ENCODE measurements at places on chromosomes 4 and X.
A peak's percentile ranks its signal among the peaks of the same experiment; 100 is the strongest.

- DNase-seq, result no peak
These were observed 18.4 kb downstream of the BEX4 start for GRCh38 chrX:103233263-103233662.

DNA sequence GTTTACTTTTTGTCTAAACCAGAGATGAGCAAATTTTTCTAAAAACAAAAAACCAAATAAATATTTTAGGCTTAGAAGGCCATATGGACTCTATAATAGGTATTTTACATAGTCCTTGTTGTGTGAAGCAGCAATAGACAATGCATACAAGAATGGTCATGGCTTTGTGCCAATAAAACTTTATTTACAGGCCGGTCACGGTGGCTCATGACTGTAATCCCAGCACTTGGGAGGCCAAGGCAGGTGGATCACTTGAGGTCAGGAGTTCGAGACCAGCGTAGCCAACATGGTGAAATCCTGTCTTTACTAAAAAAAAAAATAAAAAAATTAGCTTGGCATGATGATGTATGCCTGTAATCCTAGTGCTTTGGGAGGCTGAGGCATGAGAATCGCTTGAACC, 227.6 kb downstream of the CBR4 start:
- DNase-seq, result no peak

DNA sequence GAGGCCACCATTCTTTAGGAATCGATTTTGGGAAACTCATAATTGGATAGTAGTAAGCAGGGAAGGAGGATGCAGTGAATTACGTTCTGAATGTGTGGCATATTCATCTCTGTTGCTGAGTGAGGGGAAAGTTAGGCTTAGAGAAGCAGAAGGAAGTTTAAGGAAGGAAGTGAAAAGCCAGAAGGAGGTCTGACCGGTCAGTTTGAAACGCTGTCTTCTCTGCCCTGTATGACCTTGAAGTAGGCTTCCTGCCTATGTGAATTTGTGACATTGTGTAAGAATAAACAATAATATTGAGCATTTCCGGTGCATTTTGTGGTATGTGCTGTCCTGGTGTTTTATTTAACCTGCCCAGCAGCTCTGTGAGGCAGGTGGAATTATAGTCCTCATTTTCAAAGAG, 67.3 kb downstream of the PDLIM5 start:
- DNase-seq, result no peak

DNA sequence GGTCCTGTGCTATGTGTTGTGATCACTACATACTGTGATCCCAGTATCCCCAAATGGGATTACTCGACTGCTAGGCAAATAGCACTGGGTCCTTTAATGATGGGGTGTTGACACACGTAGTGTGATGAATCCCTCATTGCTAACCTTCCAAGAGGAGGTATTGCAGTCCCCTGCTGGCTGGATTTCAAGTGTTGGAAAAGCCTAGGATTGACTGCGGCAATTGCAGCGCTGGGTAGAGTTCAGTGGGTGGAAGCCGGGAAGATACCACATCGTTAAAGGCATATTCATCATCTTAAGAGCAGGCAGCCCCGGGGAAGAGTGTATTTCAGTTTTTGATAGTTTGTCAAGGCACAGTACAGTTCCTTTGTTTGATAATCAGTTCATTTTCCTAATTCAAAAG, 159.9 kb downstream of the TRIML1 start:
- no peak for DNase-seq

- no peak for DNase-seq
These were observed 172.3 kb upstream of the RPS6KA3 start for GRCh38 chrX:20438871-20439526.

- no peak for DNase-seq
These were observed 1040.3 kb upstream of the PCDH10 start for GRCh38 chr4:132108784-132109183.

GRCh38 chr4:103308248-103308561, 110.1 kb upstream of the CENPE start:
- DNase-seq, result no peak

GRCh38 chrX:132292793-132293192, 73.5 kb upstream of the RAP2C start:
- DNase-seq, result peak; percentile 40

DNA sequence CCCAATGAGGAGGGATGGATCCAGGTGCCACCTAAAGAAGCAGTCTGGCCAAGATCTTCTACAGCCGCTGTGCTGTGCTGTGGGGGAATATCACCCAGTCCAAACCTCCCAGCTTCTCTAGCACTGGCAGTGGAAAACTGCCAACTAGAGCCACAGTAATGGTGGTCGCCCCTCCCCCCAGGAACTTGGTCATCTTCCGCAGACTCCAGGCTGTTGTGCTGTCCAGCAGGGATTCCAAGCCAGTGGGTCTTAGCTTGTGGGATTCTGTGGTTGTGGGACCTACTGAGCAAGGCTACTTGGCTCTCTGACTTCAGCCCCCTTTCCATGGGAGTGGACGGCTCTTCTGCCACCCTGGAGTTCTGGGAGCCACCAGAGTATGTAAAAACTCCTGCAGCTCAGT, 18.2 kb downstream of the GPRASP1 start:
- no peak for DNase-seq

GRCh38 chr4:33302321-33302720, 2582.2 kb downstream of the PCDH7 start:
- peak; percentile 23 for DNase-seq

DNA sequence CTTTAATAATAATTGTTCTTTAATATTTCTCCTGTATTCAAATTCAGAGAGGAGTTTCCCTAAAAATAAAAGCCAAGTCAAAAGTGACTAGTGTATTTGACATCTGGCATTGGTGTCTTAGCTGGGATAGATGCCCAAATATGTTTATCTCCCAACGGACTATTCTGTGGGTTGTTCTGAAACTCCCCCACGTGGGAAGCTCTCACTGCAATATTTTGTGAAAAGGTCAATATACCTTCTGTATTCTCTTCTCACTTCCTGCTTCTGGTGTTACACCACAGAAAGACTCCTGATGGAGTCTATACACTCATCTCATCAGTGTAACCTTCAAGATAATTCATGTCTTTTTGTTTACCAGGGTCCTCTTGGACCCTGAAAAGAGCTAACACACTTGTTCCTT, 2052.8 kb upstream of the TENM3 start:
- no peak for DNase-seq

Measured in left hindlimb (tissue), 1 donor.